ENCODE measurements at places on chromosomes 3 and 15. TPM values are rescaled to one million over a fixed set of nuclear protein-coding genes. Genes with fewer than 3 reads are reported as not detected.

GRCh38 chr3:108471426-108471825 lies 39.0 kb downstream of the MYH15 start:
- peak; percentile 16 for DNase-seq

- no peak for DNase-seq
Measured at GRCh38 chr15:27046880-27047279, 75.9 kb downstream of the GABRG3 start.

- no peak for DNase-seq
Measured at GRCh38 chr15:66096688-66097058, 156.9 kb downstream of the MEGF11 start.

ACOX2 gene
- total RNA-seq = 17.8 TPM

GRCh38 chr15:96702589-96702988 lies 372.1 kb downstream of the NR2F2 start:
- no peak for DNase-seq

ZCWPW2 gene
- 0.56 TPM for total RNA-seq

Measured in IMR-90 (cell line).